NCI-H1092 (cell line): ENCODE measurements at places on chromosomes 2 and 18.

GRCh38 chr2:54394392-54394791, 61.7 kb upstream of the SPTBN1 start:
- DNase-seq, result no peak

GRCh38 chr18:55477499-55477859, 110.5 kb downstream of the TCF4 start:
- DNase-seq, result no peak

DNA sequence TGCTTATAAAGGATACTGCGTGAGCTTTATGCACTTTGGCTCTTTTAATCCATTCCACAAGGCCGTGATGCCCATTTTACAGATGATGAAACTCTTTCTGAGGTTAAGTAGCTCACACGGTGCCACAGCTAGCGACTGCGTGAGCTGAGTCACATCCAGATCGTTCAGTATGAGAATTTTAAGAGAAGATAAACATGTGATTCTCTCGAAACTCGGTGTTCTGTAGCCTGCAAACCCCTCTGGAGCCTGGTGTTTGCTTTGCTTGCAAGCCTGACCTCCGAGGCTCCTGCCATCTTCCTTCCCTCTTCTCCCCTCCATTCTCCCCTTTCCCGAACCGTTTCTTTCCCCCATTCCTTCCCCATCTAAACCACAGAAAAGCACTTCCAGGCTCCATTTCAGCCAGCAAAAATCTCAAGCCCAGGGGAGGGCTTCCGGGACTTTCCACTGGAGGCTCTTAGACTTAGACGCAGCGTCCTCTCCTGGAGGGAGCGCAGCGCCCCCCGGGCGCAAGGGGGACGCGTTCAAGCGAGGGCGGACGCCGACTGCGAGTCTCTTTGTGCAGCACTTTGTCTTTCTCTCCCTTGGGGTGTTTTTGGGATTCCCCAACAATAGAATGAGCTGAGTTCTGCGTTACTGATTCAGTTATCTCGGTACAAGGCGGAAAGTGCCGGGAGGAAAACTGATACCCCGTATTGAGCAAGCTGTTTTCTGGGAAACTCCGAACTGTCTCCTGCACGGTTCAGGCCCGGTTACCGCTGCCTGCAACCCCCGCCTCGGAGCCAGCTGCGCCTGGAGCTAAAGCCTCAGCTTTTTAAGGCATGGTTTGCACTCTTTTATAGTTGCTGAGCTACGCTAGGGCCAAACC, 38.0 kb downstream of the CYP1B1 start:
- peak; percentile 1 for DNase-seq

DNA sequence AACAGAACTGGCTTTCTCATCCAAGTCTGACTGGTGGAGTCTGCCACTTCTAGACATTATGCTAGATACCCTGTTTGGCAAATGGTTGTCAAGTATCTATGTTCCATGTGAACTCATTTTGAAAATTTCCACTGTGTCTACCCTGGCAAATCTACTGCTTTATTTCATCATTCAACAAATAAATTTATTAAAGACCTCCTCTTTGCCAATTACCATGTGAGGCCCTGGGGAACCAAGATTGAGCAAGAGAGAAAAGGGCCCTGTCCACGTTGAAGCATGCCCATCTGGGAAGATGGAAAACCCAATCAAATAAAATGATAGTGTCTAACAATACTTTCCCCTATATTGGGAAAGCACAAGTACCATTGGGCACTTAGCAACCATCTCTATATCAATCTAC, 582.4 kb downstream of the IRS1 start:
- DNase-seq, result no peak

- DNase-seq, result no peak
These were observed 60.1 kb downstream of the DSC3 start for GRCh38 chr18:30982285-30982992.
